ENCODE measurements at places on chromosomes 6 and 20.

DNA sequence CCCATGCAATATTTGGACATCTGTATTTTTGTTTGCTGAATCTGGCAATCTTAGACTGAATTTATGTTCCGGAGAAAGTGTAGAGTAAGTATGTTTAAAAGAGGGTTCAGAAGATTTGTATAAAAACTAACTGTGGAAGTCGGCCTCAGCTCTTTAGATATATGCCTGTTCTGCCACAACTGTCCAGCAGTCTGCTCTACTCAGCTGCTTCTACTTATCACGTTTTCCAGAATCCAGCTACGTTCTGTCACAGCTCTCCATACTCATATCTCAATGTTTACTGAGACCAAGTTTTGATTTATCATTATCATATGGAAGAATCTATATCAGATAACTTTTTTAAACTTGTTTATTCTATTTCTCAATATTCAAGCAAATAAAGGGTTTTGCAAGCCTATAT, 721.3 kb downstream of the EYS start:
- DNase-seq, result peak; percentile 3

GRCh38 chr6:155117785-155118184, 122.7 kb downstream of the TIAM2 start:
- no peak for DNase-seq

- DNase-seq, result no peak
Measured at GRCh38 chr20:35726842-35727711, 15.0 kb downstream of the RBM39 start.

- peak; percentile 19 for DNase-seq
Measured at GRCh38 chr20:23926944-23927872, 47.7 kb upstream of the CST5 start.

- DNase-seq, result no peak
Measured at GRCh38 chr20:11401988-11402387, 515.7 kb upstream of the BTBD3 start.

GRCh38 chr20:36179170-36179945, 24.8 kb downstream of the EPB41L1 start:
- no peak for DNase-seq

DNA sequence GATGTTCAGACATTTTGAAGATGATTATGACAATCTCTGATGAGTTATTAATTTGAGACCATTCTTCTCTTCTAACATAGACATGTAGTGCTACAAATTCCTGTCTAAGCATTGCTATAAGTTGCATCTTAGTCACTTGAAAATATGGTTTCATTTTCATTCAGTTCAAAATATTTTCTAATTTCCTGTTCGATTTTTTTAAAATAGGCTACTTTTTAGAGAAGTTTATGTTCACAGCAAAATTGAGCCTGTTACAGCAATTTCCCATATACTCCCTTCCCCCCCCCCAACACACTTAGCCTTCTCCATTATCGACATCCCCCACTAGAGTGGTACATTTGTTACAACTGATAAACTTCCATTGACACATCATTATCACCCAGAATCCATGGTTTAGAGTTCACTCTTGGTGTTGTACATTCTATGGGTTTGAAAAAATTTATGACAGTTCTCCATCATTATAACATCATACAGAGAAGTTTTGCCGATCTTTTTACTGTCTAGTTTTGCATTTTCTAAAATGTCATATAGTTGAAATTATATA, 31.2 kb downstream of the PLAGL1 start:
- no peak for DNase-seq

- peak; percentile 63 for DNase-seq
Measured at GRCh38 chr6:105591053-105591452, 188.2 kb upstream of the PREP start.

DNA sequence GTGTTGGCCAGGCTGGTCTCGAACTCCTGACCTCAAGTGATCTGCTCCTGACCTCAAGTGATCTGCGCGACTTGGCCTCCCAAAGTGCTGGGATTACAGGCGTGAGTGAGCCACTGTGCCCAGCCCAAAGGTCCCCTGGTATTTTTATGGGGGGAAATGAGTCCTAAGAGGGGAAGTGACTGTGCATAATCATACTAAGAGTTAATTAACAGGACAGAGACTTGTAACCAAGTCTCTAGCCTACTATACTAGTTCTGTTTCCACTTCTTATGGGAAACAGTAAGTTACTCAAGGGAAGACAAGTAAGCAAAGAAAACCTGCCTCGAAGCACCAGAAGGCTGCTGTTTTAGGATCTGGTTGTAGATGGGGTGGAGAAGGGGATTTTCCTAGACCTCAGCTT, 27.9 kb downstream of the TCF15 start:
- DNase-seq, result no peak

DNA sequence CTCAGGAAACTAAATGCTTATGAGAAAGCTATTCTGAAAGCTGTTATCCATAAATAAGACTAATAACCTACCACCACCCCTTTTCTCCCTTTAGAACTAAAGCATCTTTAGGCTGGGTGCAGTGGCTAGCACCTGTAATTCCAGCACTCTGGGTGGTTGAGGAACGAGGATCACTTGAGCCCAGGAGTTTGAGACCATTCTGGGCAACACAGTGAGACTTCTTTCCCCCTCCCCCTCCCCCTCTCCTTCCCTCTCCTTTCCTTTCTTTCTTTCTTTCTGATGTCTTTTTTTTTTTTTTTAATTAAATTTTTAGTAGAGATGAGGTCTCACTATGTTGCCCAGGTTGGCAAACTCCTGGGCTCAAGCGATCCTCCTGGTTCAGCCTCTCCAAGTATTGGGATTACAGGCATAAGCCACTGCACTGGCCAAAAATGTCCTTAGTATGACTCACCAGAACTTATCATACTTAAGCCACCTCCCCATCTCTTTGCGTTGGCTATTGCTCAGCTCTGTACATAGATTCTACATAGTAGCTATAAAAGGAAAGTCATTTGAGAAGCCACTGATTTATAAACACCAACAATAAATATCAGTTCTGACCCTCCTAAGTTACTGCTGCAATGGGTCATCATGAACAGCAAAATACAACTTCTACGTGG, 54.8 kb upstream of the SPDEF start:
- peak; percentile 91 for DNase-seq

DNA sequence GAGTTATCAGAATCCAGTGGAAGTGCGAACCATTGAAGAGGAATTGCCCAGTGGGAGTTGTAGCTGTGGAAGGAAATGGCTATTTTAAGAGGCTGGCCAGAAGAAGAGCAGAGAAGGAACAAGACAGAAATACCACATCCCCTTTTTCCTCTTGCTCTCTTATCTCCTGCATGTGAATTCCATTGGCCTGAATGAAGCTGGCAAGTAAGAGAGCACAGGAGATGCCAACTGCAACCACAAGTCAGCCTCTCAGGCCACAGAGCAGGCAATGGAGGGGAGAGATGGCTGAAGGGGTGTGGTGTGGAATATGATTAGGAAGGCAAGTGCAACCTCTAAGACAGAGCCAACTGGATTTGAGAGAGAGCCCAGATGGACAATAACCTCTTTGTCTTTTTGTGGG, 362.7 kb upstream of the IMPG1 start:
- DNase-seq, result peak; percentile 26

DNA sequence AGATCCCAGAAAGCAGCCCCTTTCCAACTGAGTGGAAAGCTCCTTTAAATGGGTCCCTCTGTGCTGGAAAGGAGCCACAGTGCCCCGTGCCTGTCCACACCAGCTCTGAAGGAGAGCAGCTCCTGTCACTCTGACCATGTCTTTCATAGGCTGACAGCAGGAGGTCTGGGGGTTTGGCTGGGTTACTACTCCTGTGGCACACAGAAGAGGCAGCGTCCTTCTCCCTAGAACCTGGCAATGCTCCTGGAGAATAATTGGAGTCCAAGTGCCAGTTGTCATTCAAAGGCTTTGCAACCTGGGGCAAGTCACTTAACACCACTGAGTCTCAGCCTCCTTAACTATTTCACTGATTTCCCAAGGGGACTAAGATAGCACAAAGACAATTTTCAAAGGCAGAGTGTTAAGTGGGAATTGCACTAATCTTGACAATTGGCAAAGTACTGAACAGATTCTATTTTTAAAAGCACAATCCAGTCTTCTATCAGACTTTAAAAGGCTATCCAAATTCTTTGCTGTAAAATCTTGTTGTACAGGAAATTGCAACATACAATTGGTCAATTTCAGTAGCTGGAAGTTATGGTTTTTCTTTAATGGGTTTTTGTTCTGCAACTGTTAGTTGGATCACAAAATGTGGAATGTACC, 457.2 kb downstream of the KIF16B start:
- no peak for DNase-seq

DNA sequence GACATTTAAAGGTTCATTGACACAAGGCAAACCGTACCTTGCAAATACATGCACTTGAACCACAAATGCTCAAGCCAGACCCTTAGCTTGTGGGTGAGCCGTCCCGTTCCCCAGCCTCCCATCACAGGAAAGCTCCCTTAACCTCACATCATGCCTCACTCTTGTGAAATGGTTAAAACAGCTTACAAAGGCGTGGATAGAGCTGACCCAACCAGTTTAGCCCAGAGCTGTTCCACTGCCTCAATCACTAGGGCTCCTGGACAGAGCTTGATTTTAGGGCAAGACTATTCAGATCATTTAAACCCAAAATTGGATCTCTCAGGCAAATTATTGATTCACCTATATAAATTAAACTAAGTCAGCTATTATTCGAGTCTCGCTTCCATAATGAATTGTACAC, 229.6 kb upstream of the TAB2 start:
- DNase-seq, result no peak

GRCh38 chr20:60085551-60086132, 127.4 kb downstream of the CDH26 start:
- no peak for DNase-seq

DNA sequence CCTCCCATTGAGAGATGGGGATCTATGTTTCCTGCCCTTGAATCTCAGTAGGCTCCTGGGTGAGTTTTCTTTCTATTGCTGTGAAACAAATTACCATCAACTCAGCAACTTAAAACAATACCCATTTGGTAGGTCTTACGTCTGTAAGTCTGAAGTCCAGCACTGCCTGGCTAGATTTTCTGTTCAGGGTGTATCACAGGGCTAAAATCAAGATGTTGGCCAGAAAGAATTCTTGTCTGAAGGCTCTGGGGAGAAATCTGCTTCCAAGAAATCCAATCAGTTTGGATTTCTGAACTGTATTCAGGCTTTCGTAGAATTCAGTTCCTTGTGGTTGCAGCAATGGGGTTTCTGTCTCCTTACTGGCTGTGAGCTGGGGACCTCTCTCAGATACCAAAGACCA, 99.6 kb upstream of the SLC24A3 start:
- DNase-seq, result no peak

DNA sequence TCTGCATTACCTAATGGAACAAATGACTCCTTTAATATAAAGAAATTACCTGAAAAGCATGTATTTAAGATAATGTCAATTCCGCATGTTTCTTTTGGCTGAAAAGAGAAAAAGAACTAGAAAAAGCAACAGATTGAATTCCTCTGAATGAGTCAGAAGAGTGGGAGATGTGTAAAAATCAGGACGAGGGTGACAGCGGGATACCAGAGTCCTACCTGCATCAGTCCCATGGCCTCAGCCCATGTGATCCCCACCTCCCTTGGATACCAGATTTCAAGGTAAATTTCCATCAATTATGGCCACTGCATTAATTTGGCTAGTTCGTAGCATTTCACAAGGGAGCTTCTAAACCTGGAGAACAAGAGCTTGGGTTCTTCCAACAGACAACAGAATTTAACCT, 10.0 kb upstream of the MOXD1 start:
- no peak for DNase-seq

- DNase-seq, result no peak
Measured at GRCh38 chr6:104031346-104031745, 828.4 kb downstream of the HACE1 start.

- DNase-seq, result no peak
Measured at GRCh38 chr20:37622728-37623127, 71.1 kb upstream of the CTNNBL1 start.

DNA sequence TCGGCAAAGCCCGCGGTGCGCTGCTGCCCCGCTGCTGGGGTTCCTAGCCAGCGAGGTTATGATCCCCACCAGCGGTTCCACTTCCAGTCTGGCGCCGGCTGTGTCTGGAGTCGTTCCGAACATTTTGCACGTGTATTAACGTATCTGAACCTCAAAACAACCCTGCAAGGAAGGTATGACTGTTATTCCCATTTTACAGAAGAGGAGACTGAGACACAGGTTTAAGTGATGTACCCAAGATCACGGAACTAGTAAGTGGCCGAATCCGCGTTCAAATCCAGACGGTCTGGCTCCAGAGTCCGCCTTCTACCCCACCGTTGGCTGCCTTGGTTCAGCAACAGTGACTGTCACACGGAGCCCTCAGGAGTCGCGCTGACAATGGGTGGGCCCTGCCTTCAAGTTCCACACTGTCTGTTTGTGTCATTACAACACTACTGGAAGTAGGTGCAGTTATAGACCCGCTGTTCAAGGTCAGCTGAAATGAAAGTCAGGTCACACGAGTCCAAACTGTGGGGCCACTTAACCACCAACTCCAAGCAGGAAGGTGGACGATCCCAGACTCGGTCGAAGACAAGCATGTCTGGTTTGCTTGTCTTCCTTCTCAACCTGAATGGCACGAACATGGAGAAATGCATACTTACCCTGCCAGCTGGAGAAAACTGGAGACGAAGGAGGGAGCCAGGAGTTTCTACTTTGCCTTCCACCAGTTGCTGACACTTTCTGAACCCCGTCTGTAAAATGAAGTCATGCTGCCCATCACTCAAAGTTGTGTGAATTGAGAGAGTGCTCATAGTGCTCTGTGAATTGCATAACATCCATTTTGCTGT, 803 bp upstream of the SRXN1 start:
- no peak for DNase-seq

DNA sequence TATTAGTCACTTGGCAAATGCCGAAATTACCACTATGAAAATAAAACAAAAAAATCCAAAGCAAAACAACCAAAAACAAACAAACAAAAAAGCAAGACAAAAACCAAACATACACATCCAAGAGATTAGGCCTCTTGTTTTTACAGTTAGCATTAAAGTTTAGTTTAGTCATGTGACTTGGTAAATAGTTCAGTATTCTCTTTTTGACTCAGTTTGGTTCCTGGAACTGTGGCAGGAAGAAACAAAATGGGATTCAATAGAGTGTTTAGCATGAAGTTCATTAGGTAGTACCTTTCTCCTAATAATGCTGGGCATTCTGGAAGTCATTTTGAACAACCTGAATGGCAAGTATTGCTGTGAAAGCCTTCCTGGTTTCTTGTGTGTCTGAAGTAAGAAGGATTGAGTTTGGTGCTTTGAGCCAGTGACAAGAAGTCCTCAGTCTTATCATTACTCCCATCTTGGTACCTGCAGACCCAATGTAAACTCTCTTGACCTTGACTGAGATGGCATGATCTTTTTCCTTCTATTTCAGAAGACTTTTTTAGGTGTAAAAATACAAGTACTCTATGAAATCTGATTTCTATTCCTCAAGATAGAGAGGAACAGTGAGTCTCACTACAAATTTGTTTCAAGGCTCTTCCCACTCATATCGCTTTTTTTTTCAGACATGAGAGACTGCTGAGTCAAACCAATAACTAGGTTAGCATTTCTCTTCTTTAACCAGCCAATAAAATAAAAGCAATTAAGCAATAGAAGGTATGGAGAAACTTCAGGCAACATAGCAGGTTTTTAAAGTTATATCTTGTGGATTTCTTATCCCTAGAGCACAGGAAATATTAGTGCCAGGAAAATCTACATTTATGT, 223.6 kb upstream of the PREP start:
- no peak for DNase-seq

- DNase-seq, result peak; percentile 11
Measured at GRCh38 chr6:131164506-131164905, 29.2 kb downstream of the AKAP7 start.

GRCh38 chr6:125107048-125107447, 46.5 kb upstream of the TPD52L1 start:
- DNase-seq, result no peak
